Right forelimb (tissue), 1 donor: ENCODE measurements at places on chromosomes 16 and 17.
A peak's percentile ranks its signal among the peaks of the same experiment; 100 is the strongest.

GRCh38 chr16:52786091-52786490 lies 239.1 kb upstream of the TOX3 start:
- DNase-seq: no peak

- no peak for DNase-seq
Measured at GRCh38 chr16:2250652-2251295, 613 bp downstream of the ECI1 start.

DNA sequence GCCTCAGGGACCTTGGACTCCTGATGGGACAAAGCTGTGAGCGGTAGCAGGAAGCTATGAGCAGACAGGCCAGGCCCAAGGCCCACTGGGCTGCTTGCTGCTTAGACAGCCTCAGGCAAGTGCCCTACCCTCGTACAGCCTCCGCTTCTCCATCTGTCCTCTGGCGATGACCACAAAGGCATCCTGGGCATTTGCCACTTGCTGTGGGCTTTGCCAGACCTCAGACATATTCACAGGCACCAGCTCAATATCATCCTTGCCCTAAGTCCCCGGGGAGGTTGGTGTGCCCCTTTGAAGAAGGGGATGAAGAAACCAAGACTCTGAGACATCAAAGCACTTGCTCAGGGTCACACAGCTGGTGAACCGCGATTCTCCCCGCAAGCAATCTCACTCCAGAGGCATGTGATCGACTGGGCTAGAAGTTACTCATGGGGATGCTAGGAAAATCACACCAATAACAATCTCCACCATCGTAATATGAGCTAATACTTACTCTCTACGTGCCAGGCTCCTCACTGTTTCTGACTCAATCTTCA lies 21.7 kb downstream of the PPL start:
- DNase-seq: no peak

DNA sequence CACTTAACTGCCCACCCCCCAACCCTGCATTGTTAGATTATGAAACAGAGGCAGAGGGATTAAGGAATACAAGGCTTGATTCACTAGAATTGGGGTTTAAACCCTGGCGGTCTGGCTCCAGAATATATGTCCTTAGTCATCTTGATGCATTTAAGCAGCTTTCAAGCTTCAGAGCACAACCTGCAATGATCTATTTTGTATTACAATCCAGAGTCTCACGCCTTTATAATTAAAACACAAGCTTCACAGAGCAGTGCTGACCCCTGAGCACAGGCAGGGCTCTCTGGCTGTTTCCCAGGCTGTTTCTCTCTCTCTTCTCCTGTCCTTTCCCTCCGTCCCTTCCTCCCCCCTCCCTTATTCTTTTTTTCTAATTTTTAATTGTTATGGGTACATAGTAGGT lies 209.1 kb downstream of the SPECC1 start:
- DNase-seq: no peak

DNA sequence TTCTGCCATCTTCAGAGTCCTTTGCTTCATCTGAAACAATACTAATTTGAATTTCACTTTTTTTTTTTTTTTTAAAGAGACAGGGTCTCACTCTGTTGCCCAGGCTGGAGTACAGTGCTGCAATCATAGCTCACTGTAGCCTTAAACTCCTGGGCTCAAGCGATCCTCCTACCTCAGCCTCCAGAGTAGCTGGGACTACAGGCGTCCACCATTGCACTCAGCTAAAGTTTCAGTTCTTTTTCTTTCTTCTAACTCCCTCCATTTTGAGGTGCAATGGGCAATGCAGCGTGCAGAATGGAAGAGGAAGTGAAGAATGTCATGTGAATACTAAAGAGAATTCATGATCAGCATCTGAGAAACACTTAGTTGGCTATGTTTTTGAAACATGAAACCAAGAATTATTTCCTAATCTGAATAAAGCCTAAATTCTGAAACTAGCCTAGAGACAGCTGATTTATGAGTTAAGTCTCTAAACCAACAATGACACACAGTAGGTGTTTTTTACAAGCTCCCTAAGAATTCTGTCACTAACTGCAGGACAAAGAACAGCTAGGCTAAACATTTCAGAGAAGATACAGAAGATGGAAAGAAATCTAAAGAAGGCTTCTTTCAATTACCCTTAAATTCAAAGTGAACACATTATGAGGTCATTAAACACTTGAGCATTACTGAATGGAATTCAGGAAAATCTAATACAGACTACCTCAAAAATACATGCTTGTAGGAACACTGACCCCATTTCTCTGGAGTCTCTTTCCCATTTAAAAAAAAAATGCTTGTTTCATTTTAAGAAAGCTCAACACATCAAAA lies 21.0 kb downstream of the SNN start:
- no peak for DNase-seq

GRCh38 chr17:77312061-77312701 lies 171.4 kb downstream of the SEC14L1 start:
- DNase-seq: peak; percentile 41

DNA sequence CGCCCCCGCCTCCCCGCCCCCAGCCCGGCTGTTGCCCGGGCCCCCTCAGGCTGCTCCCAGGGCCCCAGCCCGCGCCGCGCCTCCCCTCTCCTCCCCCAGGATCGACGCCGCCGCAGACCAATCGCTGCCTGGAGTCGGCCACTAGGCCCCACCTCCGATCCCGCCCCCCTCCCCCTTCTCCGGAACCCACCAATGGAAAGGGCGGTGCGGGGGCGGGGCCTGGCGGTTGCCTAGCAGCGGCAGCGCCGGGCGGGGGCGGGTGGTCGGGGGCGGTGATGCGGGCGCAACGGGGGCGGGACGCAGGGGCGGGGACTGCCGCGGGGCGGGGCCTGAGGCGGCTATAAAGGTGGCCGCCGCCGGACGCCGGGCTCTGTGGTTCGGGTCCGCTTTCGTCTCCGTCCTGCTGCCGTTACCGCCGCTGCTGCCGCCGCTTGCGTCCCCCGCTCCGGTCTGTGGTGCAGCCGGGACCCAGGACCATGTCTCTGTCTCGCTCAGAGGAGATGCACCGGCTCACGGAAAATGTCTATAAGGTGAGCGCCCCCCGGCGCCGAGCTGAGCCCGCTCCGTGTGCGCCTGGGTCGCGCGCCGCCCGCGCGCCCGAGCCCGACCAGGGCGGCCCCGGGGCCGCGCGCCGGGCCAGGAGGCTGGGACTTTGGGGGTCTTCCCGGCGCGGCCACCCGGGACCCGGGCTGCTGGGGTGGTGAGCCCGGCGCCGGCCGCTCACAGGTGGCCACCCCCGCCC lies at the start of gene BAIAP2:
BAIAP2 (plus strand) TSS at position 373 of the 742 bp plus-strand sequence; CDS start at position 477, 104 bp downstream.
- DNase-seq: peak; percentile 100

GRCh38 chr17:57447357-57447989 lies 191.2 kb downstream of the MSI2 start:
- DNase-seq: no peak

GRCh38 chr17:79038545-79039135 lies 14.7 kb downstream of the C1QTNF1 start:
- no peak for DNase-seq

GRCh38 chr17:2825253-2825970 lies 29.2 kb downstream of the RAP1GAP2 start:
- no peak for DNase-seq

DNA sequence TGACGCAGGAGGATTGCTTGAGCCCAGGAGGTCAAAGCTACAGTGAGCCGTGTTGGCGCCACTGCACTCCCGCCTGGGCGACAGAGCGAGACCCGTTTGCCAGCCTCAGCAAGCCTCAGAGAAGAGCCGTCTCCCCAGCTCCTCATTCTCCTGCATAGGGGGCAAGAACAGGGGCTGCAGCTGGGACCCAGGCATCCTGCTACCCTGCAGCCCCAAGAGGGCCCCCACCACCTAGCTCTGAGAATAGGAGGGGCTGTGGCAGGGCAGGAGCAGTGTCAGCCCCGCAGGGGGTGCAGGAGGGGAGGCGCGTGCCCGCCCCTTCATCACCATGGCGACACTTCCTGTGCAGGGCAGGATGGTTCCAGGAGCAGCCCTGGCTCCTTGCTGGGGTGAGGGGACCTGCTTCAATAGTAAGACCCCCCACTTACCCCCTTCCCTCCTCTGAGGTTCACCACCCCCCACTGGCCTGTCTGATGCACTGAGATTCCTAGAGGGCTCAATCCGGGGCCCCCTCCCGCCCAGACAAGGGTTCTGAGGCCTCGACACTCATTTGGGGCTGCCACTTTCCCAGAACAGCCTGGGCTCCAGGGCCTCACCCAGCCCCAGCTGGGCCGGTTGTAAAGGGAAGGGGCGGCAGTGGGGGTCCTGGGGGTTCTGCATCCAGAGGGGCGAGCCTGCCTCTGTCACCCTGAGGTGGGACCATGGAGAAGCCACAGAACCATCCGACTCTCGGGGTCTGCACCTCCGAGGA lies 20.2 kb downstream of the VASN start:
- peak; percentile 52 for DNase-seq

DNA sequence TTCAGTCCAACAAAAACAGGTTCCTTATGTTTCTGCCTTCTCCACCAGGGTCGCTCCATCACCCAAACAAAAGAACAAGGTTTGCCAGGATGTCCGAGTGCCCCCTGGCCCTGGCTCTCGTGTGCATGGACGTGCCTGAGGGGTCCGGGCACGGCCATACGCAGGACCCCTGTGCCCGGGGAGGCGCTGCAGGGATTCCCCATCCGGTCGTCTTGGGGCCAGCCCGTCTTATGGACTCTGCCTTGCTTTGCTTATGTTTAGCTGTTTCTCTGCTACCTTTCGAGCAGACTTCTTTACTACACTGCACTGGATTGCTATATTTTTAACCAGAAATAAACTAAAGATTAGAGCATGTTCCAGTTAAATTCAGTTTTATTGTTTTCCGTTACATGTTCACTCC lies 68.0 kb downstream of the KLHDC4 start:
- no peak for DNase-seq
